ENCODE measurements at places on chromosomes 16 and 17.
A peak's percentile ranks its signal among the peaks of the same experiment; 100 is the strongest.

GRCh38 chr16:687499-687898 is 2.7 kb downstream of the WDR24 start:
- no peak for DNase-seq

GRCh38 chr17:41909088-41909487 is 9.7 kb downstream of the ACLY start:
- DNase-seq: no peak

- no peak for DNase-seq
Observed at GRCh38 chr16:31352376-31353115, 2.4 kb upstream of the ITGAX start.

DNA sequence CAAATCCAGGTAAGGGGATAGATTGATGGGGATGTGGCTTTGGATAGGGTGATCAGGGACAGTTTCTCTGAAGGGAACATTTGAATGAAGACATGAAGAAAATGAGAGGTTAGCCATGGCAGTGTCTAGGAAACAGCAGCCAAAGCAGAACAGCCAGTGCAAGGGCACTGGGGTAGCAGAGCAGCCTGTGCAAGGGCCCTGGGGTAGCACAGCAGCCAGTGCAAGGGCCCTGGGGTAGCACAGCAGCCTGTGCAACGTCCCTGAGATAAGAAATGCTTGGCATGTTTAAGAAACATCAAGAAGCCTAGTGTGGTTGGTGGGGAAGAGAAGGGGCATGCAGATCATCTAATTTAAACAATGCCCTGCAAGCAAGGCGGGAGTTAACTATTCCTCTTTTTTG is 128.5 kb downstream of the IRX5 start:
- no peak for DNase-seq

- no peak for DNase-seq
Observed at GRCh38 chr16:67089101-67089500, 20.6 kb upstream of the PHAF1 start.

GRCh38 chr16:4625560-4626159 is 1.0 kb downstream of the MGRN1 start:
- DNase-seq: peak; percentile 43

DNA sequence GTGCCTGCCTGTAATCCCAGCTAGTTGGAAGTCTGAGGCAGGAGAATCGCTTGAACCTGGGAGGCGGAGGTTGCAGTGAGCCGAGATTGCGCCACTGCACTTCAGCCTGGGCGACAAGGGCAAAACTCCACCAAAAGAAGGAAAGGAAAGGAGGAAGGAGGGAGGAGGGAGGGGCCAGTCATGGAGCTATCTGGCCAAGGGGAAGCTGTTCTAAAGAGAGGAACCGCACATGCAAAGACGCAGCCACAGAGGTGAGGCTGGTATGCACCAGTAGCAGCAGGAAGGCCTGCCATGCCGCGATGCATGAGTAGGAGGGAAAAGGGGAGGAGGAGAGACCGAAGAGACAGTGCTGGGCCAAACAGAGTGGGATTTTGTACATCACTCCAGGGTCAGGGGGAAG is 35.9 kb downstream of the HSBP1 start:
- DNase-seq: no peak

- no peak for DNase-seq
Observed at GRCh38 chr17:68321556-68321954, 30.3 kb downstream of the ARSG start.

DNA sequence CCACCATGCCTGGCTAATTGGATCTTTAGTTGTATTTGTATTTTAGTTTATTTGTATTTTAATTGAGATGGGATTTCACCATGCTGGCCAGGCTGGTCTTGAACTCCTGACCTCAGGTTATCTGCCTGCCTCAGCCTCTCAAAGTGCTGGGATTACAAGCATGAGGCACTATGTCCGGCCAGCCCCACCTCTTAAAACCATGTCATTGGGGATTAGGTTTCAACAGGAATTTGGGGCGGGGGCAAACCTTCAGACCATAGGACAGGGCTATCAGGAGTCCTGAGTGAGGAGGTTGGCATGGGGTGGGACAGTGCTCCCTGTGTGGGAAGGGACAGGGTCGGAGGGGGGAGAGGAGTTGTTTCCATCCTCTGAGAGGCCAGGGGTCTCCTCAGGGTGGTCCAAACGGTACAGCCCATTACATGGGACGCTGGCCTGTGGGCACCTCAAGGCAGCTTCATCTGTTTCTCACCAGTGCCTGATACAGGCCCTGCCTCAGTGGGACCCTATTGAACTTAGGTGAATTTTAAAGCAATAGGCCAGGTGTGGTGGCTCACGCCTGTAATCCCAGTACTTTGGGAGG is 21.6 kb downstream of the GAA start:
- DNase-seq: no peak

- DNase-seq: no peak
Observed at GRCh38 chr16:25625620-25626019, 66.1 kb upstream of the HS3ST4 start.

- DNase-seq: no peak
Observed at GRCh38 chr16:70151391-70151790, 22.2 kb upstream of the CLEC18C start.

- no peak for DNase-seq
Observed at GRCh38 chr17:70355185-70355584, 185.9 kb downstream of the KCNJ2 start.

DNA sequence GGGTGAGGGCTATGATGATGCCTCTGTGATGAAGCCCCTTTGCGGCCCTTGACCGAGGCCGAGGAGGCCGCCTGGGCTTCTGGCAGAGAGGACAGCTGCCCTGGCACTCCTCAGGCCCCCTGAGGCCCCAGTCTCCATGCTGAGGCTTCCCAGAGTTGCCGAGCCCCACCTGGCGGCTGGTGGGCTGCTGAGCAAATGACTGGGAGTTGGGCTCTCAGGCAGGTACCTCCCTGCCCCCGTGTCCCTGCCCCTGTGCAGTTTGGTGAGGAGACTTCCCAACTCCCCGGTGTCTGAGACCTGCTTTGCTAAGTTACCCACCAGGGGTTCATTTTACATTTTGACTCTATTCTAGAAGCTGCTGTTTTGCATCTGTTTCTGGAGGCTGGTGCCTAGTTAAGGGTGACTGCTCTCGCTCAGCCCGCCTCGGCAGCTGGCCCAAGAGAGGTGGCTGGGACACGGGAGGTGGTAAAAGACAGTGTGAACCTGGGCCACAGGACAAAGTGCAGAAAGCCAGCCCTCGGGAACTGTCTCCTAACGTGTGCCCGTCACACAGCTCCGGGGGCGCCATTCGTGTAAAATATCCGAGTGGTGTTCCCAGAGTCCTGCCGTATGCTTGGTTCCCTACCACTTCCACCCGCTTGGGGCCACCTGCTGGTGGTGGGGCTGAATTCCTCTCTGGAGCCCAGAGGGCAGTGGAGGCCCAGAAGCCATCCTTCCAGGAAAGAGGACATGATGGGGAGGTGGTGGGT is 134.5 kb downstream of the RAB11FIP4 start:
- peak; percentile 70 for DNase-seq

- DNase-seq: no peak
Observed at GRCh38 chr17:57644326-57644725, 100.8 kb downstream of the CCDC182 start.

DNA sequence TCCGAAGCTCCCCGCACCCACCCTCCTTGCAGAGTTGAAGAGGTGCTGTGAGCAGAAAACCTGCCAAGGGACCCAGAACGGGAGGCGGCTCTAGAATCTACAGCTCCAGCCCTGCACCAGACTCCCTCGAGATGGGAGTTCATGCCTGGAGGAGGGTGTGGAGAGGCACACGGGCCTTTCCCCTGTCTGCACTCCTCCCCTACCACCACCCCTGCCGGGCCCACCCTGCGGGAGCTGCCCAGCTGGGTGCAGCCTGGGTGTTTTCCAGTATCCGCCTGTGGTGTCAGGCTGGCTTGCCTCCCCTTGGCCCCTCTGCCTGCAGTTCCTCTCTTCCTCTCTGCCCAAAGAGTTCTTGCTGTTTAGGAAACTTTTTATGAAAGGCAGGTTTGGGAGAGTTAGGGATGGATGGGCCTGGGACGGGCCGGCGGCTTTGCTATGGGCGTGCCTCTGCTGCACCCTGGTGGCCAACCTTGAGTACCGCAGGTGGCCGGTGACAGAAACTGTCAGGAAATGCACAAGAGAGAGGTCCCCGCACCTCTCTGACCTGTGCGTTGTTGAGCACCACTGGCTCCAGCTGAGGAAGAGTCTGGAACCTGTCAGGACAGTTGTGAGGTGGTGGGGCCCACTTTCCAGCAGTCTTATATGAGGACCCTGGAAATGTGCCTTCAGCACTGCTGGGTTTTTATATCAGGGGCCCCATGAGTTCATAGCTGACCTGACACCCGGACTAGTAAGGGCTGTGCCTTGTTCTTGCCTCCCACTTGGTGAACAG is 354.1 kb downstream of the SEC14L1 start:
- peak; percentile 93 for DNase-seq

DNA sequence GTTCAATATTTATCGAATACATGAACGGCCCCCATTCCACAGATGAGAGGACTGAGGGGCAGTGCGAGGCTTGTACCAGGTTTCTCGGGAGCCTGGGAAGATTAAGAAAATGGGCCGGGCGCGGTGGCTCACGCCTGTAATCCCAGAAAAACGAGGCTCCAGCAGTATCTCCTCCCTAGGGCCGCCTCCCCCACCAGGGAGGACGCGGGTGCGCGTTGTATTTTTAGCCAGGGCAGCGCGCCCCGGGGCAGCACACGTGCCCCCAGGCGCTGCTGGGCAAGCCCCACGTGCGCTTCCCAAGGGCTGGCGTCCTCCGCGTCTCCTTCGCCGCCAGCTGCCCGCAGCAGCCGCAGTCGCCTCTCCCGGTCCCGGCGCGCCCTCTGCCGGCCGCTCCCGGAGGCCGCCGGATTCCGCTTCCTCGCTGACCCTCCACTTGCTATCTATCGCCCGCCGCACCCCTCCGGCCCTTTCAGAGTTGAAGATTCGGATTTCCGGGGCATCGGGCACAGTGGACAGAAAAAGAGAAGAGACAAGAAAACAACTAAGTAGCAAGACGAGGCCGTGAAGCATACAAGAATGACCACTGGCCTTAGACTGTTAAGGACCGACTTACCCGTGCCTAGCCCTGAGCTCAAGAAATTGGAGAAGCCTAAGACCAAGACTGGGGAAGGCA is 1.9 kb upstream of the YBX2 start:
- peak; percentile 89 for DNase-seq

DNA sequence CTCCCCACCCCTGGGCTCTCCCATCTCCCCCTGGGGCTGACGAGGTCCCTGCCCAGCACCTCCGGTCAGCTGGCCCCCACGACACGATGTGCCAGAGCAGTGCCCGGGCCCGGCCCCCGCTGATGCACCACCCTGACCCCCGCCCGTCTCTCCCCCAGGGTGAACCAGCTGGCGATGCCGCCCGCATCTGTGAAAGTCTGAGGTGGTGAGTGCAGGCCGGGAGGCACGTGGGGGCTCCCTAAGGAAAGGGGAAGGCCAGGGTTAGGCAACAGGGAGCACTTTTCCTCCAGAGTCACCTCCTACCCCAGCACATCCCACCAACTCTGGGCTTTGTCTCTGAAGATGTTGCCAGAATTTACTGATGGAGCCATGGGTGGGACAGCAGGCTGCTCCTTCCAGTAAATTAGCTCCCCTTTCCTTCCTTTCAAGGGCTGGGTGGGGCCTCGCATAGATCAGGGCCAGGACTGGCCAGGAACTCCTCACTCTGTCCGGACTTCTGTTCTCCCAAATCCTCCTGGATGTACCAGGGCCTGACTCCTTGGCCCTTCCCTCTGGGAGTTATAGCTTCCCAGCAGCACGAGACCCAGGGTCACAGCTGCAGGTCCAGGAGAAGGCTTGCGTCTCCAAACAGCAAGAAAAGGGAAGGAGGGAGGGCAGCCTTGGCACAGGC is 18.3 kb downstream of the MYBBP1A start:
- no peak for DNase-seq

GRCh38 chr17:47295037-47295873 is 28.5 kb upstream of the EFCAB13 start:
- DNase-seq: no peak

DNA sequence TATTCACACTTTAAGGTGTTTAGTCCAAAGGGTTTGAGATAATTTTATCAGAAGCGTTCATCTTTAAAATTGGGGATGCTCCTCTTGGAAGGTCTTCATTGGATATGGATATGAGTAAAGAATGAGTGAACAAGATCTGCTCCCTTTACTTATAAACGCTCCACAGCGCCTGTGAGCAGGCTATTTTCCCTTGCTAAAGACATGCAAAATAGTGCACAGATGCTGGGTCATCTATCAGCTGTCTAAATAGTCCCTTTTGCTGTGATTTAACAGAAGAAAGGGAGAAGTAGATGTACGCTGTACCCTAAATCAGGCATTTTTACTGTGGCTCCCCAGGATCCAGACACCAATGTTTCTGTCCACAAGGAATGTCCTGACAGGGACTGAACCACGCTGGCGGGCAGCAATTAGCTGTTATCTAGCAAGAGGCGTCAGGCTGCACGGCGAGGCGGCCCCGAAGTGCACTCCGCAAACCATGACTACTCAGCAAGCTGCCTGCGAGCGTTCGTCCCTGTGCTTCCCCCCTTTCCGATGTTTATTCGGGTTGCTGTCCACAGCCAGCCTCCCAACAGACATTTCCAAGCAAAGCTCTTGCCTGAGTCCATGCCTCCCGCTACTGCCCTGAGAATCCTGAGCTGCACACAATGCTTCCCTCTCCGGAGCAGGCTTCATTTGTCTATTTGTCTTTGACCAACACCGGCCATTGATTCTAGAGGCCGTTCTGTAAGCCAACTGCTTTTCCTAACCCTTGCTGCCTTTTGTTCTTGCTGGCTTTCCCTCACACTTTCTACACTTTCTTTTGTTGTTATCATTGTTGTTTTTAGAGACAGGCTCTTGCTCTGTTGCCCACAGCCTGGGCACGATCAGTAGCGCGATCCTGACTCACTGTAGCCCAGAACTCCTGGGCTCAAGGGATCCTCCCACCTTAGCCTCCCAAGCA is 55.7 kb upstream of the CNEP1R1 start:
- no peak for DNase-seq

GRCh38 chr17:48198950-48199541 is 91.5 kb downstream of the SNX11 start:
- DNase-seq: no peak

- DNase-seq: no peak
Observed at GRCh38 chr17:1070411-1070810, 73.5 kb downstream of the TIMM22 start.

- DNase-seq: no peak
Observed at GRCh38 chr17:76570877-76571471, 14.7 kb downstream of the ST6GALNAC2 start.

DNA sequence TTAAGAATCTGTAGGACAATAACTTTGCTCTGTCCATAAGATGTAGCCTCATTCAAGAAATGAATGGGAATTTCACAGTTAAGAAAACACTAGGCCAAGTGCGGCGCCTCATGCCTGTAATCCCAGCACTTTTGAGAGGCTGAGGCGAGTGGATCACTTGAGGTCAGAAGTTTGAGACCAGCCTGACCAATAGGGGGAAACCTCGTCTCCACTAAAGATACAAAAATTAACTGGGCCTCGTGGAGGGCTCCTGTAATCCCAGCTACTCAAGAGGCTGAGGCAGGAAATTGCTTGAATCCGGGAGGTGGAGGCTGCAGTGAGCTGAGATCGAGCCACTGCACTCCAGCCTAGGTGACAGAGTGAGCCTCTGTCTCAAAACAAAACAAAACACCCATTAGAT is 19.9 kb upstream of the RSL1D1 start:
- DNase-seq: no peak

- DNase-seq: no peak
Observed at GRCh38 chr16:54878301-54878700, 52.4 kb upstream of the IRX5 start.

- no peak for DNase-seq
Observed at GRCh38 chr17:47064684-47065083, 85.6 kb upstream of the RPRML start.
